GM06990 (cell line): ENCODE measurements at places on chromosomes 5 and 9.

GRCh38 chr9:91053824-91054223, 252.2 kb downstream of the SYK start:
- no peak for DNase-seq

GRCh38 chr5:122882831-122883230, 37.4 kb downstream of the SNX24 start:
- no peak for DNase-seq

DNA sequence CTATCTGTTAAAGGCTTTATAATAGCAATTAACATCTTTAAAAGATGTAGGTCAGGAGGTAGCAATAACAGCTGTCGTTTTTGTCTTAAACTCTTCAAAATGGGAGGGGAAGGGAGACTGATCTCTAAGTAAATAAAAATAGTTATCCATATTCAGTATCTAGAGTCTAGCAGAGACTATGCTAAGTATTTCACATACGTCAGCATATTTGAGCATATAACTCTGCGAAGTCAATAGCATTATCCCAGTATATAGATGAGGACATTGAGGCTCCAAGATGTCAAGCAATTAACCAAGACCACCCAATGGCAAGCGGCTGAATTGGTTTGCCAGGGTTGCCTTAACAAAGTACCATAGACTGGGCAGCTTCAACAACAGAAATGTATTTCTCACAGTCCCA, 316.8 kb downstream of the MLLT3 start:
- DNase-seq: no peak

DNA sequence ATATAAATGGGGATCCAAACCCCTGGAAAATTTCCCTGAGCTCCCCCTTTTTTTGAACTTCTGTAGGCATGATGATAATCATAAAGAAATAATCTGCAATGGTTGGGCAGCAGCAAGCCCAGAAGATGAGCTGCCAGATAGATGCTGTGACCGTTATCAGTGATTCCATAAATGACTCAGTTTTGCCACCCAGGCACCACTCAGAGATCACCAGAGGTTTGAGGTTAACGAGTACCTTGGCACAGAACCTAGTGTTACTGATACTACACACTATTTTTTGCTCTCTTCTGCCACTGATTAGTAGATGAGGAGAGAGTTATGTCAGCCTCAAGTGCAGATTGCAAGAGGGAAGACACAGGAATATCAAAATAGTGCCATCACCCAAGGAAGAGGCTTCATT, 199.3 kb upstream of the PTGER4 start:
- DNase-seq: no peak

DNA sequence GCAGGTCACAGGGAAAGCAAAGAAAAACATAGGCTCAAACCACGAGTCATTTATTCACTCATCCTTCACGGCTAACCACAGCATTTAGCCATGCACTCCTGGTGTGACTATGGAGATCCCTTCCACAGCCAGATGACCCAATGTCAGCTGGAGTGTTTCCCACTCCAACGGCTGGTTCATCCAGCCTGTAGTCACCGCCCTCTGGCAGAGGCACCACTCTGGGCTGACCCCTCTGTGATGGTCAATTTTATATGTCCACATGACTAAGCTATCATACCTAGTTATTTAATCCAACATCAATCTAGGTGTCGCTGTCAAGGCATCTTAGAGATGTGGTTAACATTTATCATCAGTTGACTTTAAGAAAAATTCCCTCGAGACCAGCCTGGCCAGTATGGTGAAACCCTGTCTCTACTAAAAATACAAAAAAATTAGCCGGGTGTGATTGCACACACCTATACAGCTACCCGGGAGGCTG, 9.5 kb upstream of the PHF19 start:
- DNase-seq: no peak

DNA sequence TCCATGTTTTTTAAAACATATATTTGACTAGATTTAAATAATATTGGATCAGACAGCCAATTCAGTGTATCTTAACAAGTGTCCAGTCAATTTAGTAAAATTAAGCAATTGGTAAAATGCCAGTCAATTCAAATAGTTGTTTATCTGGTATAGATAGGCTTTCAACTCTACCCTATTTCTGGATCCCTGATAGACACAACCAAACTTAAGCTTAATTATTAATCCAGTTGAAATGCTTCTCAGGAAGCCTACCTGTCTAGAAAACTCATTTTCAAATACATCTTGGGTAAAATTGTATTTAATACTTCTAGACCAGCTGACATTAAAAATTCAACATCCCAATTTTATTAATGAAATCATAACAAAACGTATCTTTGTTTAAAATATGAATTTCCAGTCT, 710.8 kb upstream of the GRAMD2B start:
- DNase-seq: no peak

- no peak for DNase-seq
These were observed 2.1 kb upstream of the GLIS3 start for GRCh38 chr9:4301971-4302427.
